ENCODE measurements at places on chromosomes 11 and 22. TPM values are rescaled to one million over a fixed set of nuclear protein-coding genes. Genes with fewer than 3 reads are reported as not detected.

Gene MPZL3
- 2.7 TPM for total RNA-seq

GRCh38 chr11:721741-722345 lies 15.8 kb downstream of the EPS8L2 start:
- peaks cover 79% of the 10 kb centered on the region for H3K27me3 ChIP-seq
- H3K27ac ChIP-seq = no peak overlapping the region
- H3K4me1 ChIP-seq = peaks cover 31% of the 10 kb centered on the region
- H3K4me3 ChIP-seq = no peak overlapping the region
- H3K36me3 ChIP-seq = no peaks in the 10 kb centered on the region

Gene AIFM3
- 0.47 TPM for total RNA-seq

DNA sequence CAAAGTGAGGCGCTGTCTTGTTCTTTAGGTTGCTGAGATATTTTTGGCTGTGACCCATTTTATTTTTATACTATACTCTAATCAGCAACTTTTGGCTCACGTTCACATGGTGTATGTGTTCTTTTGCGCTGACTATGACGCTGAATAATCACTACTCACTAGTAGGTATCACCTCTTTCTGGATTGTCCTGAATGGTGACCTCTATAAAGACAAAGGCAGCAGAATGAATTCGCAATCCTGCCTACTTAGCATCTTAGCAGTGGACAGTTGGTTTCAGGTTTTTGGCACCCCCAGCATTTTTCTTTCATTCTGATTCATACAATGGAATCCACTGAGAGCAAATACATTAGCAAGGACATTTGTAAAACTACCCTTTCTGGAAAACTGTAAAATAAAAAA lies 351.3 kb downstream of the JRKL start:
- H3K4me3 ChIP-seq = no peak overlapping the region
- H3K36me3 ChIP-seq = no peaks in the 10 kb centered on the region
- H3K27ac ChIP-seq = no peak overlapping the region
- DNase-seq = no peak
- no peaks in the 10 kb centered on the region for H3K27me3 ChIP-seq

Gene TEX54
- total RNA-seq = not detected

- H3K27me3 ChIP-seq = no peaks in the 10 kb centered on the region
- peaks cover 35% of the 10 kb centered on the region for H3K36me3 ChIP-seq
- peak overlapping the region; percentile 92 for H3K27ac ChIP-seq
These were observed 12.3 kb upstream of the BID start for GRCh38 chr22:17786435-17787161.

Gene JRKL
- total RNA-seq = 6.3 TPM

GRCh38 chr22:20799449-20799848 lies 25.5 kb downstream of the SERPIND1 start:
- H3K27me3 ChIP-seq = no peaks in the 10 kb centered on the region
- no peak overlapping the region for H3K4me3 ChIP-seq
- no peak for DNase-seq
- peaks cover 92% of the 10 kb centered on the region for H3K36me3 ChIP-seq

DNA sequence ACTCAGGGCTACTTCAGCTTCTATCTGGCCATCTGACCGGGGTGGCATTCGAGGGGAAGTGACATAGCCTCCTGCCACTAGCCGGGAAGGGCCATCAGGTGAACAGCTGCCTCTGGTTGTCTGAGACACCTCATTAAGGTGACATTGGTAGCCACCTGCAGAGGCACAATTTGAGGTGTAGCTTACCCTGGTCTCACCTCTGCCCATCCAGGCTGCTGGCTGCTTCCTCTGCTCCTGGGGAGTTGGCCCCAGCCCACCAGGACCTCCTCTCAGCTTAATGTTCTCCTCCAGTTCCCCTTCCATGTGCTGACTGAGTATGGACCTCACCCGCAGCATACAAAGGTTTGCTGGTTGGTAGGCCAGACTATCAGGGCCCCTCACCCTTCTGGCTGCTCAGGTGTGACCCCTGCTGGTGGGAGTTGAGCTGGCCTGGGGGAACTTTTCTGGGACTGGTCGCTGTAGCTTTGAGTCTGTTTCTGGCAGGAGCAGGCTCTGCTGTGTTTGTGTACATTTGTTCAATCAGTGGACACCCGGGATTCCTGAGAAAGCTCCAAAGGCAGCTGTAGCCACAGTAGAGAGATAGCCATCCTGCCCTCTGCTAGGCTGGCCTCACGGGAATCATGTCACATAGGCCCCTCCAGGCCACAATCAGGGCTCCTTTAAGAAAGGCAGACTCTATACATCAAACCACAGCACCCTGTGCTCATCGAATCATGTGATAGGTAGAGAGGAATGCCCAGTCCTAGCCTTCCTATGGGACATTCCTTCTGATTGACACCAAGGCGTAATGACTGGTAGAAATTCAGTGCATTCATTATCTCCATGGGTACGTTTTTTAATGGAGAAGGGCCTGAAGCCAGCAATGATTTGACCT lies 295.1 kb upstream of the PLET1 start:
- H3K36me3 ChIP-seq = no peaks in the 10 kb centered on the region
- no peak overlapping the region for H3K4me3 ChIP-seq
- H3K27ac ChIP-seq = no peak overlapping the region
- H3K27me3 ChIP-seq = no peaks in the 10 kb centered on the region
- H3K4me1 ChIP-seq = peaks cover 6% of the 10 kb centered on the region
- DNase-seq = peak; percentile 48

DNA sequence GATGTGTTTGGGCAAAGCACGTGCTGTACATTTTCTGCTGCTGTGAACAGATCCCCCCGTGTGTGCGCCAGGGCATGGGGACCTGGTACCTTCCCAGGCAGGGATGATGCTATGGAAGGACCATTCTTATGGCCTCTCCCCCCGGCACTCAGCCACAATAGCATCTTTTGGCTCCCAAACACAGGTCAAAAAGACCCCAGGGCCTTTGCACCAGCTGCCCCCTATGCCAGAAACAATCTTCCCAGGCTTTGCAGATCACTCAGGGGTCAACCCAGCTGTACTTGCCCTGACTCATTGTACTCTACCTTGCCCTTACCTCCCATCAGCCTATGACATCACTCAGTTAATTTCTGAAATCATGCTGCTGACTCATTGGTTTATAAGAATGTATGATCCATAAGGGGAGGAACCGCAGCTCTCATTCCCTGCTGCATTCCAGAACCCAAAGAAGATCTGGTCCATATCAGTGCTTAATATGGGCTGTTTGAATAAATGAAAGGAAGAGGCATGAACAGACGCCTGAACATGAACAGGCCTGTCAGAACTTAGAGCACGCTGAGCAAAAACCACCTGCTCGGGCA lies 100.7 kb downstream of the CELSR1 start:
- no peak for DNase-seq
- H3K27ac ChIP-seq = no peak overlapping the region
- H3K27me3 ChIP-seq = no peaks in the 10 kb centered on the region

DNA sequence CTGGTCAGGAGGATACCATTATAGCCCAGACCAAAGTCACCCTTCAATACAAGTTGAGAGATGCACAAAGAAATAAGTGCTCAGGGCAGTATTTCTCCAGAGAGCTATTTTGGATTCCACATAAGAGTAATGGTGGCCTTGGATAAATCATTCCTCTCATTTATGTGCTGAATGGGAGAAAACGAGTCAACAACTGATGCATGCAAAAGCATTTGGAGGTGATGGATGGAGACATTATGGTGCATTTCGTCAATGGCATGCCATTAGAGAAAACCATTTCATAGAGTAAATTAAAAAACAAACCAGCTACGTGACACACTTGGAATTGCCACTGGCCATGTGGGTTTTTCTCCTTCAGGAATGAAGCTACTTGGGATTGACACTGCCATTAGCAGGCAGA lies 81.2 kb downstream of the ARL14EP start:
- no peak for DNase-seq
- H3K27me3 ChIP-seq = no peaks in the 10 kb centered on the region
- peaks cover 11% of the 10 kb centered on the region for H3K4me1 ChIP-seq
- no peak overlapping the region for H3K4me3 ChIP-seq

Gene TP53I11
- 39.4 TPM for total RNA-seq

- no peaks in the 10 kb centered on the region for H3K36me3 ChIP-seq
- H3K4me3 ChIP-seq = no peak overlapping the region
- no peak overlapping the region for H3K27ac ChIP-seq
- no peak for DNase-seq
These were observed 81.0 kb upstream of the CTSC start for GRCh38 chr11:88418508-88418907.

Gene P2RY6
- 2.2 TPM for total RNA-seq

DNA sequence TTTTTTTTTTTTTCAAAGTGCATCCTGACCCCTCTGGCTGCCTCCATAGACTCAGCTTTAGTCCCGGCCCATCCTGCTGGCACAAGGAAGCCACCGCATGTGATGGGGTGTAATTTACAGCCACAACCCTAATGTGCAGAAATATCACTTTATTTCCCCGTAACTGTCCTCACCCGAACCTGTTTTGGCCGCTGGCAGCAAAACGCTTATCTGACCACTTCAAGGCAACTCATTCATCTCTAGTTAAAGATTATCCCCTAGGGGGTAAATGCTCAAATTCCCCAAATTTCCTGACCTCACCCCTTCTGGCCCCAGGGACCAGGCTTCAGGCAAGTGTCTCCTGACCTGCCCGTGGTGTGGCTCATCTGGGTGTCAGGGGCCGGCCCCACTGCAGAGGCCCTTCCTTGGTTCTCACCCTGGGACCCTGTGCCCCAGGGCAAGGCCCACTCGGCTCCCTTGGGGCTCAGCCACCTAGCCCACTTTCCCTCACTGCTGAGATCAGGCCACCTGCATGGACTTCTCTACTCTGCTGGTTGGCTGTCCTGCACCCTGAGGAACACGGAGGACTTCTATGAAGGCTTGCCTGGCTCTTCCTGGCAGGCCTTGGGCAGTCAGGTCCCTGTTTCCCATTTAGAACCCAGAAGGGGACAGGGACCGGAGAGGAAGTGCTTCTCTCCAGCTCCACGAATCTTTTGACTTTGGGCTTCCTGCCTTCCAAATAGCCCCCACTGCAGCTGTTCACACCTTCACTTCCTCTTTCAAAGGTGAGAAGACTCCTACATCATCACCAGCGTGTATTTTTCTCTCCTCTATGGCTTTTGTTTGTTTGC lies 53.3 kb downstream of the WNT11 start:
- no peaks in the 10 kb centered on the region for H3K27me3 ChIP-seq
- H3K36me3 ChIP-seq = no peaks in the 10 kb centered on the region
- DNase-seq = no peak
- peaks cover 20% of the 10 kb centered on the region for H3K4me1 ChIP-seq
- peak overlapping the region; percentile 55 for H3K27ac ChIP-seq

DNA sequence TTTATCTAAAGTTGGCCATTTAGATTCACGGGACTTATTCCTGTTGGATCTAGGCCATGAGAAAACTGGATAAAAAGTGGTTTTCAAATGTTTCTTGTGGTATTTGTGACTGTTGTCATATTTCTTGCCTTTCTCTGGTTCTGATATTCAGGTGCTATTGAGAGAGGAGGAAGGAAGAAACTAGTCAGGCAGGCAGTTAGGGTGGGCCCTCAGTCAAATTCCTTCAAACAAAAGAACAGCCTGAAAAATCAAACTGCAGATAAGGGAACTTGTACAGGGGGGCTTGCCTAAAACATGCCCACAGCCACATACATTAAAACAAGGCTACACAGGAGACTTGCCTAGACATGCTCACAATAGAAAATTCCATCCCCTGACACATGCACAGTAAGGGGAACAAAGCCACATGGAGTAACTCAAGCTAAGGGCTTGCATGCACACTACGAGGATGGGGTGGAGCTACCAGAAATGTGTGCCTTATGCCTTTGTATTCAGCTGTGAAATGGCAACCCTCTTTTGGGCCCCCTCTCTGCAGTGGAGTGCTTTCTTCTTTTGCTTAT lies 18.2 kb downstream of the NCR3LG1 start:
- H3K27me3 ChIP-seq = no peaks in the 10 kb centered on the region
- no peaks in the 10 kb centered on the region for H3K4me1 ChIP-seq
- no peak overlapping the region for H3K4me3 ChIP-seq
- peaks cover 70% of the 10 kb centered on the region for H3K36me3 ChIP-seq
- H3K27ac ChIP-seq = no peak overlapping the region
- no peak for DNase-seq

DNA sequence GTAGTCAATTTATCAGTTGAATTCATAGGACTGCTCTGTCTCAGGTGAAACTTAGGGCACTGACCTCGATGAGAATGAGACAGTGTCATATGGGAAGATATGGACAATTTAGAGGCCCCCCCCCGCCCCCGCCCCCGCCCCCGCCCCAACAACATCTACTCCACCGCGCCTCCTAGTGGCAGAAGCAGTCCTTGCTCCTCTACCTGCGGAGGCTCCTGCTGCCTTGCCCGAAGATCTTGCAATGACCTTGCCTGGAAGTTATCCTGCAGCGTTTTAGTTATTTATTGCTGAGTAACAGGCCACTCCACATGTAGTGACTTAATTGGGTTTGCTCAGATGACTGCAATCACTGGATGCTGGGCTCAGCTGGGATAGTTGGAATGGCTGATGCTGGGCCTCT lies 15.2 kb downstream of the SERPINH1 start:
- peaks cover 32% of the 10 kb centered on the region for H3K4me1 ChIP-seq
- no peaks in the 10 kb centered on the region for H3K27me3 ChIP-seq
- no peak for DNase-seq
- peaks cover 24% of the 10 kb centered on the region for H3K36me3 ChIP-seq
- no peak overlapping the region for H3K4me3 ChIP-seq

DNA sequence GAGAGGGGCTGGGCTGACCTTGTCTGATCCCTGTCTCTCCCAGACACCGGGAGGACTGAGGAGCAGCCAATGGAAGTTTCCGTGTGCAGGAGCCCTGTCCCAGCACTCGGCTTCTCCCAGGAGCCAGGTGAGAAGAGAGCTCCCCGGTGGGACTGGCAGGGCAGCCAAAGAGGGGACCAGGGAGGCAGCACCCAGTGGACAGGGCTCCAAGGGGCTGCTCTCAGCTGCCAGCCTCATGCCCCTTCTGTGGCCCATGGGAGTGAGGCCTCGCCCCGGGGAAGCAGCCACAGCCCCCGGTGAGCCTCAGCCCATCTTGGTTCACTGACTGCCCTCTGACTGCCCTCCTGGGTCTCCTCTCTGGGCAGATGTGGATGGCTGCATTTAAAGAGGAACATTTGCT lies 6.8 kb downstream of the SCO2 start:
- H3K27me3 ChIP-seq = no peaks in the 10 kb centered on the region
- no peak for DNase-seq
- peaks cover 3% of the 10 kb centered on the region for H3K4me1 ChIP-seq
- H3K4me3 ChIP-seq = no peak overlapping the region
- no peak overlapping the region for H3K27ac ChIP-seq

DNA sequence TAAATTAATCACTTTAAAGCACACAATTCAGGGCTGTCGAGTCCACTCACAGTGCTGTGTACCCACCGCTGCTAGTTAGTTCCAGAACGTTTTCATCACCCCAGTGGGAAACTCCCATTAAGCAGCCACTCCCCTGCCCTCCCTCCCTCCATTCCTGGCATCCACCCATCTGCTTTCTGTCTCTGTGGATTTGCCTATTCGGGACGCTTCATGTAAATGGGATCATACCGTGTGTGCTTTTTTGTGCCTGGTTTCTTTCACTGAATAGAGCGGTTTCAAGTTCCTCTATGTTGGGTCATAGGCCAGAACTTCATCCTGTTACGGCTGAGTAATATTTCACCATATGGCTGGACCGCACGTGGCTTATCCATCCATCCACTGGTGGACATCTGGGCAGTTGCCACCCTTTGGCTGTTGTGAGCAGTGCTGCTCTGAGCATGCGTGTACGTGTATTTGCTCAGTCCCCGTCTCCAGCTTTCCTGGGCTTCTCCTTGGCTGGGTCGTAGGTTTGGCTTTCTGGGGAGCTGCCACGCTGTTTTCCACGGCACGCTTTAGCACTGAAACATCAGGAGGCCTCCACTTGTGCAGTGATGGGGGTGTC lies 30.1 kb downstream of the ARHGAP8 start:
- H3K4me1 ChIP-seq = no peaks in the 10 kb centered on the region
- peaks cover 56% of the 10 kb centered on the region for H3K27me3 ChIP-seq
- no peak overlapping the region for H3K4me3 ChIP-seq
- H3K36me3 ChIP-seq = no peaks in the 10 kb centered on the region
- no peak for DNase-seq
- H3K27ac ChIP-seq = no peak overlapping the region

GRCh38 chr22:41917903-41918791 lies 3.3 kb upstream of the SHISA8 start:
- peaks cover 46% of the 10 kb centered on the region for H3K4me1 ChIP-seq
- H3K27ac ChIP-seq = no peak overlapping the region
- H3K4me3 ChIP-seq = no peak overlapping the region
- peaks cover 75% of the 10 kb centered on the region for H3K27me3 ChIP-seq

Data from left ventricle myocardium inferior (tissue), 1 donor.